ENCODE measurements at places on chromosomes 12 and 14.

DNA sequence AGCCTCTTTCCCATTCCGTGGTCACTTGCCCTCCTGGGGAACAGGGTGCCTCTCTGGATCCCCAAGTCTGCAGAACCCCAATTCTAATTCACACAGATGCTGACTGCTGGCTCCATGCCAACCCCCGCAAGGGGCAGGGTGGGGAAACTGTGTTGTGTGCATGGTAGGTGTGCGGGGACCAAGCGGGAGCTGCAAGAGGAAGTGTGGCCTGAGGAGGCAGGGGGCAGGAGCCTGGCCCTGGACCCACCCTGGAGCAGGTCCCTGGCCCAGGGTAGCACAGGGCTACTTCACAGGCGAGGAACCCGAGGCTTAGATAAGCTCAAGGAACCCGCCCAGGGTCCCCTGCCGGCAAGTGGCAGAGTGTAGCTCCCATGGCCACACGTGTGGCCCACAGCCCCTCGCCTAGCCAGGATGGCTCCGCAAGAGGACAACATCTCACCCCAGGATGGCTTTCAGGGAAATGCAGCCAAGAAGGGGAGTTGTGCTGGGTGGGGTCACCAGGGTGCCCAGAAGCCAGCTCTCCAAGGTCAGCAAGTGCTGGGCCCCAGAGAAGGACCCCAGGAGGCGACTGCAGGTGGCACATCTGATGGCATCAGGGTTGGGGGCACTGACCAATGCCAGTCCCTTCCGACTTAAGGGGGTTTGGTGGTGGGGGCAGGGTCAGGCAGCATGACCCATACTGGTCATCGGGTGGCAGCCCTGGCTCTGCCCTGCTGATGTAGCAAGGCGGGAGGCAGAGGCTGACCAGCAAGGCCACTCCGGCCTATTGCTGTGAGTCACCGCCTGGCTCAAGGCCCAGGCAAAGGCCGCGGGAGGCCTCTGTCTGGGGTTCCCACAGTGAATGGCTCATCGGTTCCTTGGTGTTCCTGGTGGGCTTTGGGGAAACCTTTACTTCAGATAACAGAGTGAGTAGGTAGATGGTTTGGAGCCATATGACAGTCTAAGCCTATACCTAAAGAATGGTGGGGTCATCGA, 37.3 kb upstream of the EML1 start:
- DNase-seq: no peak

DNA sequence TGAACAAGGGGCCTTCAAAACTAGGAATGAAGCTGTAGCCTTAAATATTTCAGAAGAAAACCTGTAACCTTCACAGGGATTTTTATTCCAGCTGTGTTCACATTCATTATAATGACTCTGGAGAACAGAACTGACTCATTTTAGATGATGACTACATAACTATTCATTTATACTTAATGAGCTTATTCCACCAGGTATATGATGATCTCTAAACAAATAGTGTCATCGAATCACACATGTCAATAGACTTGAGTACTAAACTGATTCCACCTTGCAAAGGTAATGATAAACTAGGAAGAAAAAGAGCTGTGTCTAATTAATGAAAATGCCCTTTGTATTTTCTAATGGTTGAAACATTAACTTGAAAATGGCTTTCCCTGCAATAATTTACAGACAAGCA, 433.2 kb downstream of the PDZRN4 start:
- no peak for DNase-seq

GRCh38 chr12:77133566-77133965, 68.2 kb upstream of the E2F7 start:
- no peak for DNase-seq

GRCh38 chr14:21940887-21941856, 267.6 kb upstream of the OR4E1 start:
- DNase-seq: peak; percentile 46

GRCh38 chr12:103036581-103037214, 79.2 kb downstream of the ASCL1 start:
- no peak for DNase-seq

- DNase-seq: no peak
Observed at GRCh38 chr12:6044082-6044481, 80.4 kb downstream of the VWF start.

Data from D341Med (cell line).